ENCODE measurements at places on chromosomes 3 and 15. TPM values are rescaled to one million over a fixed set of nuclear protein-coding genes. Genes with fewer than 3 reads are reported as not detected.

DNA sequence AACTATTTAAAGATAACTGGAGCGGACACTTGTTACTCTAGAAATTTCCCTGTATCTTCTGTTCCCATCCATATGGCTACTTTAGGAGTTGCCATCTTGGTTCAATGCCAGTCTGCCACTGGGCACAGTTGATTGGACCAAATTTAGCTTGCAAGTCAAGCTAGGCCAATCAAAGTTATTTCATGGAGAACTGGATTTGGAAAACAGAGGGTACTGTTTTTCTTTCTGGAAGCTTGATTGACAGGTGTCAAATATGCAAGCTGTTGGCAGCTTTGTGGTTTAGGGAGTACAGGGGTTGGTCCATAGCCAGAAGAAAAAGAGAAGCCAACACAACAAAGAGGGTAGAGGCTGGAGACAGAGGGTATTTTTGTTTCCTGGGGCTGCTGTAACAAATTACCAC, 33.4 kb upstream of the KLHL25 start:
- no peak for DNase-seq

SNX22 gene
- 0.42 TPM for total RNA-seq

- no peak for DNase-seq
Observed at GRCh38 chr15:80155001-80155377, 2.2 kb downstream of the FAH start.

- DNase-seq, result no peak
Observed at GRCh38 chr3:38260474-38260873, 5.1 kb upstream of the SLC22A13 start.

DNA sequence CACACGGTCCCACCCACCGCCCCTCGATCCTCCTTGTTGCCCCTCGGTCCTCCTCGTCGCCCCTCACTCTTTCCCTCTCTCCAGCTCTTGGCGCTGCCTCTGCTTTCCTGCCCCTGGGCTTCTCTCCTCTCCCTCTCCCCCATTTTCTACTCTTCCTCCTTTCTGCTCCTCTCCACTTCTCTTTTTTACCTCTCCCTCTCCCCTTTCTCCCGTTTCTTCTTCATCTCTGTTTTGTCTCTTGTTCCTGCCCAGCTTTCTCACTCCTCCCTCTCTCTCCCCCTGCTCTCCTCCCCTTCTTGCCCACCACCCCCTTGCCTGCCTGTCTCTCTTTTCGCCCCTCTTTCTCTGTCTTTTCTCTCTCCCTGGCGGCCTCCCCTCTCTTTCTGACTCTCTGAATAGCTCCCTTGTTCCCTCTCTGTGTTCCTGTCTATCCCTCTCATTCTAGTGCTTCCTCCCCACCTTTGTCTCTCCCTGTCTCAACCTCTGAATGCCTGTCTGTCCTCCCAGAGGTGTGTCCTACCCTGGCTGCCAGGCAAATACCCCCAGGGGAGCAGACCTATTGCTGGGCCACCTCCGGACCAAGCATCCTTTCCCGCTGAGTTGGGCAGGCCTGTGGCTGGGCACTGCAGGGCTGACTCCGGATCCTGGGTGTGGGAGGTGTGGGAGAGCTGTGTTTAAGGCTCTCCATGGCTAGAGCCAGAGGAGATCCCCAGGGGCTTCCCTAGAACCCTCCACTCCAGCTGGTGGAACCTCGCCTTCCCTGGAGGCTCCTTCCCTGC, 41.0 kb downstream of the EPHB3 start:
- no peak for DNase-seq

GRCh38 chr3:154728285-154728684, 298.3 kb upstream of the GPR149 start:
- DNase-seq, result no peak

DPH3 gene
- 20.9 TPM for total RNA-seq

DNA sequence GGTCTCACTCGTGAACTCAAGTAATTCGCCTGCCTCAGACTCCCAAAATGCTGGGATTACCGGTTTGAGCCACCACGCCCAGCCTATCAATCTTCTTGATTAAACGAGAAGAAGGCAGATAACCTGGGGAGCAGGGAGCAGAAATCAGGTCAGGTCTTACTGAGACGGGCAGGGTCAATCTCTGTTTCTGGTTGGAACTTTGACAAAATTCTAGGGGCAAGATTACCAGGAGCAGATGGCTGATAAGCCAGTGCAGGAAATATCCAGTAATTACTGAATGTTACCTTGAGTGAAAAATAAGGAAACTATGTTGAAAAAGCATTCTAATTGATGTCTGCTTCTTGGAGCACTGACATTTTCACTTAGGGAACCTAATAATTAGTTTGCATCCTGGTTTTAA, 24.4 kb upstream of the GOLM2 start:
- no peak for DNase-seq

- DNase-seq, result no peak
Observed at GRCh38 chr15:58440158-58440910, 8.5 kb downstream of the LIPC start.

IL17RC gene
- total RNA-seq, result 24.7 TPM

GRCh38 chr15:51861557-51862359, 32.3 kb downstream of the TMOD3 start:
- no peak for DNase-seq

DNA sequence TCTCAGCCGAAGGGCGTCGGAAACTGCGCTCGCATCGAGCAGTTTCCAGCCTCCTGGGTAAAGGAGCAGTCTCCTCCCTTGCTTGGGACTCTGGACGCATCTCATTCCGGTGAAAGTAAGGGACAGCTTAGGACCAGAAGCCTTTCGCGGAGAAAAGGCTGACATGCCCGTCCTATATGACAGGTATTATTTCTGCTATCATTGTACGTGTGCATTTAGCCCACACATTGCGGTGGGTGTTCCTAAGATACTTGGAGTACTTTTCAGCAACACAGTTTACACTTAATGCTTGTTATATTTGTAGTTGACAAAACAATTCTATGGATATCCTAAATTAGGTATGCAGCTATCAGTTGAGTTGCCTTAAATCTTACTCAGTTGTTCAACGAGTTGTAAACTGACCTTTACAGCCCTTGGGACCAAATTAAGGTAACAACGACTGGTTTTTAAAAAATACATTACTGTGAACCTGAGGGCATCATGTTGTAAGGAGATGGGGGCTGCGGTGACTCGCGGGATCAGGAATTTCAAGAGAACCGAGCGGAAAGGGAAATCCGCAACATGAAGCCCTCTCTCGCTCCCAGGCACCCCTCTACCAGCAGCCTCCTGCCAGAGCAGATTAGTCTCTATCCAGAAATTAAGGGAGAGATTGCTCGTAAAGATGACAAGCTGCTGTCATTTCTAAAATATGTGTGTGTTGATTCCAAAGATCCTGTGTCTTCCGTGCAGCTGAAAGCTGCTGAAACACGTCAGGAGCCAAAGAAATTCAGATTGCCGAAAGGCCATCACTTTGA, 632 bp upstream of the COPS2 start:
- DNase-seq, result no peak

DNA sequence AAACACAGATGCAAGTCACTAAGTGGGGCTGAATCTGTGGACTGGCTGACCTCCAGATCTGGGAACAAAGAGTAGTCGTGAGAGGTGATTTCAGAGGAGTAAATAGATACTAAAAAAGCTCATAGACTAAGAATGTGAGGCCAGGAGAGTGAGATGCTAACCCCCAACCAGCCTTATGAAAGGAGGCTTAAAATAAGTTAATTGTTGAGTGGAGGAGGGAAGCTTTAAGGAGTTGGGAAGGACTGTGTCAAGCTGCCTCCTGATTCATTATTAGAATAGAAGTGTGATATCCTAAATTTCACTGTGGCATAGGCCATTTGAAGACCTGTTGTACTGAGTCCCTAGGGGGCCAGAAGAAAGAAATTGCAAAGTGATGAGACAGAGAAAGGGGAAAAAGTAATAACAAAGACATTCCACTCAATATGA, 107.6 kb downstream of the RBPMS2 start:
- DNase-seq, result no peak

DNA sequence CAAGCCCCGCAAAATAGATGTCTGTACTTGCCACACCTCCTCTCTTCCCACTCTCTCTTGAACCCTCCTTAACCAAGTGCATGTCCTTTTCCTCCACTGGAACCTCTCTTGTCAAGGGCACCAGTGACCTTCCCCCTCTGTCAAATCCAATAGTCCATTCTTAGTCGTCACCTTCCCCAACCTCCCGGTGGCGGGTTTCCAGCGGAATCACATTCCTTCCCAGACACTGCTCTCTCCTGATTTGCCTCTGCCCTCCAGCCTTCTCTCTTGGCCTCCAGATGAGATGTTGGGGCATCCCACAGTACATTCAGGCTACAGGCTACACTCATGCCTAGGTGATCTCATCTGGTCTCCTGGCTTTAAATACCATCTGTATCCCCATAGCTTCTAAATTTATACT, 31.1 kb downstream of the SCN5A start:
- no peak for DNase-seq

- DNase-seq, result no peak
Observed at GRCh38 chr15:98955961-98956723, 51.5 kb downstream of the PGPEP1L start.

DNA sequence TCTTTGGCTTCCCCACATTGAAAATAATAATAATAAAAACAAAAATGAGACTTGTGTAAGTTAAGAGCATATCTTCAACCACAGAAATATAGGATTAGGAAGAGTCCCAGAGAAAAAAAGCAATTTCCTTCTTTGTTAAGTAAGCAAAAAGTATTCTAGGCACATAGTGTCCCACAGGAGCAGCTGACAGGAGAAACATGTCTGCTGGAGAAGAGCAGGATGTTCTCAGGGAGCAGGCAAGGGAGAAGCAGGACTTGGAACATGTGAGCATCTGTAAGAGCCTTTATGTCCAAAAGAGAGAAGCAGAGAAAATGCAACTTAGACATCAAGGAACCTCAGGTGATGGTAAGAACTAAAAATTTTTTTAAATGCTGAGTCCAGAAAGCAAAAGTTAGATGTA, 39.0 kb downstream of the TTC23 start:
- no peak for DNase-seq

GRCh38 chr3:111910806-111911205, 51.7 kb downstream of the PHLDB2 start:
- no peak for DNase-seq

GRCh38 chr3:15845475-15845874, 47.7 kb upstream of the ANKRD28 start:
- no peak for DNase-seq

RBP2 gene
- total RNA-seq, result not detected

DNA sequence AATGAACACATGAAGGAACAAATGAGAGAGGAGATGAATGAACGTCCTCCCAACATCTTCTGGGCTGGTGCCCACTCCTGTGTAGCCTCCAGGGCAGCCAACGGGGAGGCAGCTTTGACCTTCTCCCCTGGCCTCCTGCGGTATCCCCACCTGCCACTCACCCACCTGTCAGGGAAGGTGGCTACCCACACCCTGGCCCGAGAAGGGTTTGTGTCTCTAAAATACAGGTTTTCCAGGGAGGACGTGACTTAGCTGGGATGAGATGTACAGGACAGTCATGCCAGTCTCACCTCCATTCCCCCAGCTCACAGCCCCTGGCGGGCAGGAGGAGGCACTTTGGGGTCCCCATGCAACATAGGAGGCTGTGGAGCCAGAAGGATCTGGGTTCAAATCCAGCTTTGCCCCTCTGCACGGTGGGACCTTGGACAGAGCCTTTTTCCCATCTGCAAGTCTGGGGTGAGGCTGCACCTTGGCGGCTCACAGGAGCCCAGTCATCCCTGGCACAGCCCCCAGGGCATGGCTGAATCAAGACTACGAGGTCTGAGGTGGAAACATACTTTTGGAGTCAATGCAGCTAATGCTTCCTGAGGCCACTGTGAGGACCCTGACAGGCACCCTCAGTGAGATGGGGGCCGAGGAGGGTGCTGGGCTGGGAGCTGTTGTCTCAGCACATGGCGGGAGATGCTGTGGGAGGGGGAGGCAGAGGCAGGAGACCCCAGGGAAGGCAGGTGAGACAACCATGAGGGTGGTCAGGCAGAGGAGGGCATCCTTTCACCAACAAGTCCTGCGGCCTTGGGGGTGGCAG, 11.1 kb upstream of the PLXND1 start:
- no peak for DNase-seq
